Fibroblast of villous mesenchyme (primary cell): ENCODE measurements at places on chromosomes 6 and 20. TPM values are rescaled to one million over a fixed set of nuclear protein-coding genes. Genes with fewer than 3 reads are reported as not detected.

Gene SEL1L2
- total RNA-seq, result not detected in 2 replicates

Gene SLC12A5
- total RNA-seq, result under 0.01 TPM in 2 replicates

Gene AURKA
- total RNA-seq, result 22.9 and 57.0 TPM in 2 replicates

Gene OR2J3
- total RNA-seq, result under 0.01 TPM in 1 of 2 replicates, not detected in the other

Gene WFDC10B
- not detected in 2 replicates for total RNA-seq

Gene BNIP5
- total RNA-seq, result not detected in 2 replicates

Gene TRIM15
- not detected in 2 replicates for total RNA-seq

Gene TREML1
- not detected in 2 replicates for total RNA-seq

Gene SNAP91
- under 0.01 TPM in 1 of 2 replicates, not detected in the other for total RNA-seq

Gene CST3
- total RNA-seq, result 55.3 and 123 TPM in 2 replicates

Gene TGM3
- not detected in 2 replicates for total RNA-seq

Gene TBX18
- total RNA-seq, result 3.0 and 6.8 TPM in 2 replicates

Gene LRFN2
- total RNA-seq, result not detected in 2 replicates

Gene ESR1
- total RNA-seq, result 1.9 and 2.6 TPM in 2 replicates

Gene TPD52L1
- 9.7 and 9.9 TPM in 2 replicates for total RNA-seq

Gene COL21A1
- under 0.01 and 0.64 TPM in 2 replicates for total RNA-seq

Gene TFAP2D
- not detected in 2 replicates for total RNA-seq

Gene PAX1
- under 0.01 TPM in 1 of 2 replicates, not detected in the other for total RNA-seq

Gene BPIFB4
- not detected in 2 replicates for total RNA-seq

Gene LRRC1
- total RNA-seq, result 17.7 and 18.6 TPM in 2 replicates

Gene RPS6KA2
- 15.5 and 20.0 TPM in 2 replicates for total RNA-seq

Gene OPRM1
- total RNA-seq, result not detected in 2 replicates

Gene WFDC5
- not detected in 2 replicates for total RNA-seq

Gene SGK2
- under 0.01 and 0.64 TPM in 2 replicates for total RNA-seq

Gene LTB
- 0.32 TPM in 1 of 2 replicates, not detected in the other for total RNA-seq

Gene SYNDIG1
- under 0.01 TPM in 1 of 2 replicates, not detected in the other for total RNA-seq

Gene PRR18
- under 0.01 TPM in 1 of 2 replicates, not detected in the other for total RNA-seq

Gene TULP1
- total RNA-seq, result not detected in 2 replicates

Gene RNF144B
- total RNA-seq, result 0.97 and 2.6 TPM in 2 replicates

Gene PCK1
- total RNA-seq, result not detected in 2 replicates

Gene SLC35F1
- under 0.01 TPM in 1 of 2 replicates, not detected in the other for total RNA-seq
